ENCODE measurements at places on chromosomes 6 and 20.

DNA sequence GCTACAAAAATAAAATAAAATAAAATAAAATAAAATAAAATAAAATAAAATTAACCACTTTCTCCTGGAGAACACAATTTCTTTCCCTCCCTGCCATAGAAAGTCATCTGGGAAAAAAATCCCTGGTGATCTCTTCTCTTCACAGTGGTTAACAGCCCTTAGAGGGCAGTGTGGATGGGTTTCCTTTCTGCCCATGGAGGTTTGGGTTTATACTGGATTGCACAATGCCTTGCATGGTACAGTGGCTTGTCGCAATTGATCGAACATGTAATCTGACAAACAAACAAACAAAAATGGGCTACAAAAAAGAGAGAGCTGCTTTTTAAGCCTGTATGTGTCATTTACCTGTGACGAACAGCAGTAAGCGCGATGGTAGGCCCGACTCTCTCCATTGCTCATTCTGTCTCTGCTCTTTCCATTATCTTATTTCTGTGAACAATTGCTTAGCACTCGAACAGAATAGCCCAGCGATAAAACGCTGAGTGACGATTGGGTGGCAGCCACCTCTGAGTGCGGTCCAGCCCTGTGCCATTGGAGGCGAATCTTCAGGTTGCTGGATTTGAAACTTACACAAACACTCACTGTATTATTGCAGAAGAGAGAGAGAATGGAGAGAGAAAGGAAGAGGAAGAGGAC lies 166.1 kb downstream of the CD83 start:
- DNase-seq = no peak

DNA sequence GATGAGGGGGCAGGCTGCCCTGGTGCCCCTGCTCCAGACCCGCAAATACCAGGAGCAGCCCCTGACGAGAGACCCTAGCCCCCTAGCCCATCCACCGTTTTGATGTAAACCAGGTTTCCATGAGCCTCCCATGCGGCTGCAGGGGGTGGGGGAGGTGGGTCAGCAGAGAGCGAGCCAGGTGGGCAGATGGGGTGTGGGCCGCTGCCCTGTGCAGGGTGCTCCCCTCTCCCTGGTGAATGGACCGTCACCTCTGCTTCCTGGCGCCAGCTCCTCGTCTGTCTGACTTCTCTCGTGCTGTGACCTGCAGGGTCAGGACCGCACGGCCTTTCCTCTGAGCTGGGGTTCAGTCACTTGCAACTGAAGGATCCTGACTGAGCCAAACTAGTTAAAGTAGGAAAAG lies 15.7 kb upstream of the BHLHE23 start:
- no peak for DNase-seq

DNA sequence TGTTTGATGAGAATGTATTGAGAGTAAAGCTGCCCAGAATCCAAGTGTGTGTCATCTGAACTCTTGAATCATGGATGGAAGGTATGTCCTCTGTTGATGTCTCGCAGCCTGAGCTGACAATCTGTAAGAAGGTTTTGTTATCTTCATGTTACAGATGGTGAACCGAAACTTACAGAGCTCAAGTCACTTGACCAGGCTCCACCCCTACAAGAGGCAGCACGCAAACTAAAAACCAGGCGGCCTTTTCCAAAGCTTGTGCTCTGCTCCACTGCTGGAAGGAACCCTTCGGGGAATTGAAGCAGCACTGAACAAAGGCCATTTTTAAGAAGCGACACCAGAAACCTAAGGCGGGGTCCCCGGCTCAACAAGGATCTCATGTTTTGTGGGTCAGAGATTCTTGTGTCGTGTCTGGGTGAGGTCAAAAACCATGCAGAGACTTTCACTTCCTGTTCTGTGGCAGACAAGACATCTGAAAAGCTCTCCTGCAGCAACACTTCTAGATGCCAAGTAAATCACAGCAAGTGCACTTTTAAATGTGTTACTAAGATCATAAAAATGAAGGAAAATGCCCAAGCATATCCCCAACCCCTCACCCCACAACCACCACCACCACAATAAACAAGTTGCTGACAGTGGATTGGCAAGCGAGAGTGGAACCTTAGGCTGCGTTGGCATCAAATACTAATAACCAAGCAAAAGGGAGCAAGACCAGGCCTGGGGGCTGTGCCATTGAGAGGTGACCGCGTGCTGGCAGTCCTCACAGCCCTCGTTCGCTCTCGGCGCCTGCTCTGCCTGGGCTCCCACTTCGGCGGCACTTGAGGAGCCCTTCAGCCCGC lies 27.3 kb downstream of the NQO2 start:
- DNase-seq = no peak

- DNase-seq = peak; percentile 2
Measured at GRCh38 chr6:1109134-1109533, 202.8 kb upstream of the FOXQ1 start.

DNA sequence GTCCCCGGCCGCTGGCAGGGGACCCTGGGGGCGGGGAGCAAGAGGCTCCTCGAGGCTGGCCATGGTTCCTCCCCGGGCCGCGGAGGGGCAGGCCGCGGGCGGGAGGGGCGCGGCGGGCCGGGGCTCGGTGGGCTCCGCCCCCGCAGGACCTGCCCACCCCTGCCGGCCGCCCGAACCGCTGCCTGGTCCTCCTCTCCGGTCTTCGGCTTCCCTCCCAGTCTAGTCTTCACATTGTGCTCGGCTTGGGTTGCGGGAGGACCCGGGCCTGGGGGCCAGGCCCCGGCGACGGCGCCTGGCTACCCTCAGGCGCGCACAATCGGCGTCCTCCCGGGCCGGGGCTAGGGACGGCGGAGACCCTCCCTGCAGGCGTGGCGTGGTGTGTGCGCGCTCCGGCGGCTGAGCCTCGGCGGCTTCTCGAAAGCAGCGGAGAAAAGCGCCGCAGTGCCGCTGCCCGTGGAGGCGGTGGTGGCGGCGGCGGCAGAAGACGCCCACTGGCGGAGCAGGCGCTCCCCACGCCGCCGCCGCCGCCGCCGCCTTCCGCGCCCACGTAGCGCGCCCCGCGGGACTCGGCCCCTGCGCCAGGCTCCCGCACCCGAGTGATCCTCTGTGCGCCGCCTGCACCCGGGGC lies at the start of gene PDE10A:
TSS of gene PDE10A (minus strand) at position 493 of the 628 bp plus-strand sequence. CDS start at position 63, 430 bp downstream.
- DNase-seq = no peak

GRCh38 chr6:159594106-159594749 lies 98.8 kb downstream of the SOD2 start:
- DNase-seq = no peak

- DNase-seq = no peak
Measured at GRCh38 chr6:150600010-150600300, 270 bp downstream of the PLEKHG1 start.

GRCh38 chr6:115891111-115891669 lies 169.5 kb downstream of the FRK start:
- DNase-seq = no peak

- no peak for DNase-seq
Measured at GRCh38 chr6:73028124-73028766, 197.1 kb downstream of the KHDC1L start.

Data from cerebellar cortex (tissue), 1 donor.